NCI-H748 treated with DMSO at 0.1 percent for 48 hours (cell line): ENCODE measurements at places on chromosomes 3 and 15.

- DNase-seq: no peak
Observed at GRCh38 chr3:59818033-59818918, 768.5 kb upstream of the CFAP20DC start.

DNA sequence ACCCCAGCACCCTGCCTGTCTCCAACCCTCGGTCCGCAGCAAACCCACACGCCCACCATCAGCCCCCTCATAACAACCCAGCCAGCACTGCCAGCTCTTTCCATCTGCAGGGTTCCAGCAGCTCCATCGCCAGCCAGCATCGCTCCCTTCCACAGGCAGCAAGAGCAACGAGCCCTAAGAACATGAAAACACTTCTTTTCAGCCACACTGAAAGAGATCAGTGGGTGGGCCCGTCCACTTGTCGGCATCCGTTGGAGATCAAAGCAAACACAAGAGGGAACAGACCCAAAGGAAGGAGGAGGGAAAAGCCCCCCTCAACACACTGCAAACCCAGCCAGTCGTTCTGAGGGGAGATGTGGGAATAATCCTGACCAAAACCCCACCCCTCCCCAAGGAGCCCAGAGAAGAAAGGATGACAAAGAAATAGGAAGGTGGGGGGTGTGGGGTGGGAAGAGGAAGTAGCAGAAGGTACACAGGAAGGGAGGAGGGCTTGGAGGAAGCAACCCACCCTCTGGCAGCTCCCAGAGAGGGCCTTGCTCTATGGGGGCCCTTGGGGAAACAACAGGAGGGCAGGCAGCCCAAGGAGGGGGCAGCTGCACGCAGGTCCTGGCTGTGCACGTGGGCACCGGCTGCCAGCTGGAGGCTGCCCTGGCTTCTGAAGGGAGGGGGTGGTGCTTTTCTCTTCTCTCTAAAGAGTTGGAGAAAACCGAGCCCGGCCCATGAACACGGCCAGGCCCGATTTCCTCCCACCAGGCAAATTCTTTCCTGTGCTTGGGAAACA is 473.6 kb upstream of the PROK2 start:
- peak; percentile 22 for DNase-seq

- no peak for DNase-seq
Observed at GRCh38 chr15:40495516-40495915, 24.7 kb downstream of the CHST14 start.

- DNase-seq: no peak
Observed at GRCh38 chr3:101418851-101419250, 94.2 kb downstream of the SENP7 start.

- DNase-seq: no peak
Observed at GRCh38 chr3:114896978-114897377, 250.1 kb downstream of the ZBTB20 start.
